ENCODE measurements at places on chromosomes 7 and 10. TPM values are rescaled to one million over a fixed set of nuclear protein-coding genes. Genes with fewer than 3 reads are reported as not detected.
A peak's percentile ranks its signal among the peaks of the same experiment; 100 is the strongest.

GRCh38 chr7:50610521-50611277 lies 45.5 kb upstream of the DDC start:
- DNase-seq, result peak; percentile 48

DNA sequence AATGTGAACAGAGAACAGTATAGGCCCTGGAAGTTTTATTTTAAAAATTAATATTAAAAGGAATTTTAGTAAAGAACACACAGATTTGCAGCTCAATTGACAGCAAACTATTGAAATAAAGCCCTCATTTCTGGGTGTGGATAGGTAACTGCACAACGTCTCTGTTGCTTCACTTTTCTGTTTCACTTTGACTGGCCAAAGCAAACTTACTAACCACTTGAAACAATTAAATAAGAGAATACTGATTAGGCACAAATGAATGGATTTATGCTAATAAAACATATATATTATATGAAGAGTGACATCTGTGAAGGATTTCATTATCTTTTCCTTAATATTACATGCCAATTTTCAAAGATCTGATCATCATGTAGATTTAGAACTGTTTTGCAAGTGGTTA lies 11.9 kb downstream of the ZNF804B start:
- no peak for DNase-seq

DNA sequence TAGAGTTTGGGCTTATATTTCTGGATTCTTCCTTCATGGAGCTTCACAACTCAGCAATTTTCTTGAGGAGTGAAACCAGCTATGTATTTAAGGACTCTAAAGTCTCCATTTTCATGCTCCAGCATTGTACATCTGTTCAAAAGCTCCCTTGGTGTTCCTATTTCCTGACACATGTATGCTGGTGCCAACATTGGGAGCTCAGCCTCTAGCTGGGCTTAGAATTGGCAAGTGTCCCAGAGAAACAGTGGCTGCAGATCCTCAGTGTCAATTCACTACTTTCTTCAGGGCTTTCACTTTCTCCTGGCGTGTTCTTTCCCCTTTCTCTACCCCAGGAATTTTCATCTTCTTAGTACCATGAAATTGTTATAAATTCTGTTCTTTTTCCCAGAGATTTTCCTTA lies 103.1 kb downstream of the ZNF467 start:
- DNase-seq, result no peak

- DNase-seq, result no peak
Observed at GRCh38 chr10:2798336-2799022, 268.9 kb upstream of the PFKP start.

DNA sequence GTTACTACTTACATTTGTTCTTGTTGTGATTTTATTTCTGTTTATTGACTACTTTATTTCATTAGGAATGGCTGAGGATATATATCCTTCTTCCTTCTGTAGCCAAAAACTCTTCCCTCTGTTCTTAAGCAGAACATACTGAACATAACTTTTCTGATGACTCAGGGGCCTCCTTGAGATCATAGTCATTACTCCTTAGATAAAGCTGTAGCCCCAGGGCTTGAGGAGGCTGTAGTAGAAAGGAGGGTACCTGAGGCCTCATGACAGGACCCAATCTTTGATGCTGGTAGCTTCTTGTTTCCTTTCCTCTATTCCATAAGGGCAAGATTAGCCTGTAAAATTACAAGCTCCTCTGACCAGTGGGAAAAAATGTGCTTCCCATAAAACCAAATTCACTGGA lies 41.2 kb upstream of the FGFR2 start:
- no peak for DNase-seq

The GIMAP7 gene
- 50.7 TPM for total RNA-seq

DNA sequence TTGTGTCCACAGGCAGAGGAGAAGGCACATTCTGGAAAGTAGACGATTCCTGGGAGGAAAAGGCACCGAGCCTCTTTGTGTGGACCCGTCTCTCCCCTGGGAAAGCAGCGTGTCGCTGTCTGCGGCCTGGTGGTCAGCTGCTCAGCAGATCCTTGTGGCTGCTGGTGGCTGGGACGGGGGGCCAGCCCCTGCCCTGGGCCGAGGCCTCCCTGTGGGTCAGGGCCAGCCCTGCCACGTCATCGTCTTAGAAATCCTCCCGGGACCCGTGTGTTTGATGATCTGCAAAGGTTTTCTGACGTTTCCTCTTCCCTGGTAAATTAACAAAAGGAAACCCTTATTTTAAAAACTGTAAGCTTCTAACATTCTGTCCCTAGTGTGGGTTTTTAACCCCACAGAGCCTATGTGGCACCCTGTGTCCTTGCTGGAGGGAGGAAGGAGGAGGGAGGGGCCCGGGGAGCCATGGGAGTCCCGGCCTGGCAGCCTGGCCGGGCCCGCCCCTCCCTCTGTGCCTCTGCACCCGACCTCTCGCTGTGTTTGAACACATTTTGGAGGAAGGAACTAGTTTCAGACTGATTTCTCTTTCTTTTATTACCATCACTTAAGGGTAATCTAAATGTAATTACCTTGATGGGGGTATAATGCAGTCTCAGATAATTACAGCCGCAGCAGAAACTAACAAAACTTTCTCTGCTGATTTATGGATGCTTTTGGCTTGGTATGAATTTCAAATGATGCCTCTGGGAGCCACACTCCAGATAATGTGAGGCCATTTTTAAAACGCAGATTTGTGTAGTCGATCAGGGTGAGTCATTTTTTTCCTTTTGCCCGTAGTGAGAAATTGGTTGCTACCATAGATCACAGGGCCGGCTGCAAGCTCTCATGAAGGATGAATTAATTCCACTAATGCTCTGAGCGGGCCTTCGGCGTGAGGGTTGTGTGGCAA lies 85.5 kb downstream of the NKX6-2 start:
- DNase-seq, result no peak

DNA sequence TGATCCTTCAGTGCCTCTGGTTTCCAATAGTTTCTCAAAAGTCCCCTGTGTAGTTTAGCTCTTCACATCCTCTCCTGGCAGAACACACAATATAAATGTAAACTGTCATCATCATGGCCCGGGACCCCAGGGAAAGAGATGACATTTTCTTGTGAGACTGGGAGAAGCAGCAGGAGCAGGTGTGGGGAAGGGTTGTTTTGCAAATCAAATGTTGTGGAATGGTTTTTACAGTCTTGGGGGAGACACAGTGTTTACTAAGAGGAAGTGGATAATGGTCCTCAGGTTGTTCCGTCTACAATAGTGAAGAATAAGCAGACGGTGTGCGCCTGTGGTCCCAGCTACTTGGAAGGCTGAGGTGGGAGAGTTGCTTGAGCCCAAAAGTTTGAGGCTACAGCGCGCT lies 159.1 kb downstream of the SEC23IP start:
- no peak for DNase-seq

Measured in activated T-cell treated with anti-CD3 and anti-CD28 coated beads, Interleukin-2, amount 50 U/mL, for 72 hours (primary cell).